ENCODE measurements at places on chromosomes 6 and 20.

DNA sequence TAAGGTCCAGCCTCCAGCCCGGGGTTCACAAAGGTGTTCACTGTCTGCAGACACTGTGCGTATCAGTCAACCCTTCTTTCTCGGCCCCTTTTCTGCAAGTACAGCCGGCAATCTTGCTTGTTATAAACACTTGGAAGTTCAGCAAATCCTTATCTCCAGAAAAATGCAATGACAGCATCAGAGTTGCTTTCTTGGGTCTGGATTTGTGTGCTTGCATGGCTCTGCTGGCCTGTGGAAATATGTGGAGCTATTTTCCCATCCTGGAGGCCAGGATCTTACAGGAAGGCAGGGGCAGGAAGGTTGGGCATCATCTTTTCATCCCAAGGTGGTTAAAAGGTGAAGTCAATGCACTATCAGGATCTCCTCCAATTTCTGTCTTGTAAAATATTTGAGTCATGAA, 100.3 kb downstream of the SMOC2 start:
- no peak for DNase-seq

GRCh38 chr6:5786321-5786968, 220.3 kb downstream of the NRN1 start:
- DNase-seq = no peak

GRCh38 chr20:50977066-50978021, 18.7 kb downstream of the MOCS3 start:
- no peak for DNase-seq

- DNase-seq = no peak
Measured at GRCh38 chr20:62281161-62281933, 21.4 kb upstream of the ADRM1 start.

DNA sequence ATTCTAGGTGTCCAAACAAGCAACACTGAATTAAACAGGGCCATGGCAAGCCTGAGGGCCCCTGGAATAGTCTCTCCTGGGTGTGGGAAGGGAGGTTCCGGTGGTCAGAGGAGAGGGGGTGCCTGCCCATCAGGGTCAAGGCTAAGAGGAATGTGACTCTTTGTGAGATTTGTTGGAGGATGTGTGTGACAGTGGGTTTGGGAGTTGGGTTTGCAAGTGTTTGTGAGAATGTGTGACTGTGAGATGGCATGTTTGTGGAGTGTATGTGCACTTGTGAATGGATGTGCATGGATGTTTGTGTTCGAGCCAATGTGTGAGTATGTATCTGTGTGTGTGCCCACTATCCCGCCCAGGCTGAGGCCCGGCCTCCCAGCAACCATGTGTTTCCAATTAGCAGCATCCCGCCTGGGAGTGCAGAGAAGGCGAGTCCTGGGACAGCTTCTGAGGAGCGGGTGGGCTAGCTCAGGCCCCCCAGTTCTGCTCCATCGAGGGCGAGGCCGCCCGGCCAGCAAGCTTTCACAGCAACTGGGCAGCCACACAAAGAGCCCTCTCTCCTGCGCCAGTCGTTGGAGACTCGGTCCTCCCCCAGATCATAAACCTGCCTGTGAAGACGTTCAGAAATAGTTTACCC, 12.6 kb downstream of the FOXC1 start:
- DNase-seq = no peak

- DNase-seq = no peak
Measured at GRCh38 chr6:118296129-118296901, 251.8 kb upstream of the PLN start.

Data from GM06990 (cell line).